ENCODE measurements at places on chromosomes 16 and 17.
A peak's percentile ranks its signal among the peaks of the same experiment; 100 is the strongest.

DNA sequence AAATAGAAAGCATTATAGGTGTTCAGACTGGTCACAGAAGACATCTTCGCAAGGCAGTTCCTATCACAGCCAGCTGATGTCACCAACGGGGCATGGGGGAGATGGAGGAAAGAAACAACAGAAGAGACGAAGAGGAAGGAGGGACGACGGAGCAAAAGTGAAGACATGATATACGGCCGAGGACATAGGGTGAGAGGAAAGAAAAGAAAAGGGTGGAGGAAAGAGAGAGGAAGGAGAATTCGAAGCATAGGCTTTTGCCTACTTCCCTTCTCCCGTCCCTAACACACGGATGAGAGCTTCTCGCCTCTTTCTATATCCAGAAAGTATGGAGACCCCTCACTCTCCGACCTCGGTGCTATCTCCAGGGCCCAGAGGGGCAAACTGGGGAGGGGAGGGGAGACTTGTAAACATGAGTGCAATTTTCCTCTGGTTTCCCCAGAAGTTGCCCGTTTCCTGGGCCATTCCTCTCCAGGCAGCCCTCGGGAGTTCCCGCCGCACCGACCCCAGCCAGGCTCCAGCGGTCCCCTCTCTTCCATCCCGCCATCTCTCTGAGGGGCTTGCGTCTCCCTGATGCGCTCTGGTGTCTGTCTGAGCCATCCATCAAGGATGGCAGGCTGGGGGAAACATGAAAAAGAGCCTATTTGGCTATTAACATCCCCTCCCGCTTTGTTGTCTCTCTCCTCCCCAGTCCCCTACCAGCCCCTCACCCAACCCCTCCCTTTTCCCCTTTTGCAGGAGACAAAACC, 26.0 kb downstream of the COPZ2 start:
- DNase-seq: peak; percentile 74

DNA sequence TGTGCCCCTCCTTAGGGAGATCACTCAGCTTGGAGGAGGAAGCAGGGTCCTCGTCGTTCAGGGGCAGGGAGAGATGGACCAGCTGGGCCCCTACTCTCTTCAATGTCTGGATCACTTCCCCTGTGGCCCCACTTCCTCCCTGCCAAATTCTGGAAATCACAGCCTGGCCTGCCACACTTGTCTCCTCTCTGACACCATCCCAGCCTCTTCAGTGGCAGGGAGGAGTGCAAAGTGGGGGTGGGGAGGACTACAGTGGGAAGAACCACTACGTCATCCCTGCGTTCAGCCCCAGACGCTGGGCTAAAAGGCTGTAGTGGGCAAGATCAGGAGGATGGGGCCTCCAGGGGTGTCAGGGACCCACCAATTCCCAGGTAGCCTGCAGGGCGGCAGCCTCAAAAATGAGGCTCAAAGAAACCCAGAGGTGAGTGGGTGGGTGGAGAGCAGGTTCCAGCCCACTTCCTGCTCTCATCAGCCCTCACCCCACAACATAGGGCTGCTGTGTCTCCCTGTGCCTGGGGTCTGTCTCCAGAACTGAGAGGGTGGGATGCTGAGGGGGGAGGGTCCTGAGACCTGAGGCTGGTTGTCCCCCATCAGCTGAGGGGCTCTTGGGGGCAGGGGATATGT, 25.0 kb upstream of the TAC4 start:
- DNase-seq: no peak

- no peak for DNase-seq
These were observed 46.8 kb downstream of the RNF112 start for GRCh38 chr17:19457830-19458271.

- DNase-seq: no peak
These were observed 19.5 kb upstream of the CPHXL start for GRCh38 chr16:75745823-75746222.

DNA sequence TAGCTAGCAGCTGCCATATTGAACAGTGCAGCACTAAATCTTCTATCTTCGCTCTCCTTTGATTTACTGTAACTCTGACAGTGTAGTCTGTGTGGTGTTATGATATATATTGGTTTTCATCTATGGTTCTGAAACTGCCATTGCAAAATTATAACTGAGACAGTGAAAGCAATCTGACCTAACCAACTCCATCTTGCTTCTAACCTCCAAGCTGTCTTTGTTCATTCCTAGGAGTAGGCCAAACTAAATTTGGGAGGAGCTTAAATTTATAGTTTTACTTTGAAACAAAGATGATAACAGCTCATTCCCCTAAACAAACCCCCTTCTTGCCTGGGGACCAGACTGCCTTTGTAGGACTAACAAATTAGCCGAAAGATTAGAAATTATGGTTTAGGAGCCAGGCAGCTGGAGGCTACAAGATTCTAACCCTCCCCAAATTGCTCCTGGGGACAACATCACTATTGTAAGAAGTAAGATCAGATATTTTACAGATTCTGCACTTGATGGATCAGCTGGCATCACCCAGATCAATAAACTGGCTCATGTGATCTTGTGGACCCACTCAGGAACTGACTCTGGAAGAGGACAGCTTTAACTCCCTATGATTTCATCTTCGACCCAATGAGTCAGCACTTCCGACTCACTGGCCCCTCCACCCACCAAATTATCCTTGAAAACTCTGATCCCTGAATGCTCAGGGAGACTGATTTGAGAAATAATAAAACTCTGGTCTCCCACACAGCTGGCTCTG, 47.0 kb upstream of the FBXO47 start:
- no peak for DNase-seq

DNA sequence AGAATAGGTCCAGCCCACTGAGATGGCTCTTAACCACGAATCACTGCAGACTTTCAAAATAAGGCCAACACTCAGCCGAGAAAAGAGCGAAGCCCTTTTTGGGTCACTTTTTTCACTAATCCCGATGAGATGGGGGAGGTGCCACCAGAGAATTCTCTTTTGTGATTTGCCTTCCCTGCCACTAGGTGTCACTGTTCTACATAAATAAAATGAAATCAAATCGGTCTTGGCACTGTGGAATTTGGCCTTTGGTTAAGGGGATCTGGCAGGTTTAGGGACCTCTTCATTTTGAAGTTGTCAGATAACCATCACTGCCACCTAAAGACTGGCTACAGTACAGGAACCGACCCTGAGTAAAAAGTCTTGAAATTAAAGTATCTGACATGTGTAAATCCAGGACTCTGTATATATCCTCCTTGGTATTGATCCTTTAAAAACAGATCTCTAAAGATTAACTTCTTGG, 147.0 kb downstream of the HS3ST4 start:
- peak; percentile 44 for DNase-seq

DNA sequence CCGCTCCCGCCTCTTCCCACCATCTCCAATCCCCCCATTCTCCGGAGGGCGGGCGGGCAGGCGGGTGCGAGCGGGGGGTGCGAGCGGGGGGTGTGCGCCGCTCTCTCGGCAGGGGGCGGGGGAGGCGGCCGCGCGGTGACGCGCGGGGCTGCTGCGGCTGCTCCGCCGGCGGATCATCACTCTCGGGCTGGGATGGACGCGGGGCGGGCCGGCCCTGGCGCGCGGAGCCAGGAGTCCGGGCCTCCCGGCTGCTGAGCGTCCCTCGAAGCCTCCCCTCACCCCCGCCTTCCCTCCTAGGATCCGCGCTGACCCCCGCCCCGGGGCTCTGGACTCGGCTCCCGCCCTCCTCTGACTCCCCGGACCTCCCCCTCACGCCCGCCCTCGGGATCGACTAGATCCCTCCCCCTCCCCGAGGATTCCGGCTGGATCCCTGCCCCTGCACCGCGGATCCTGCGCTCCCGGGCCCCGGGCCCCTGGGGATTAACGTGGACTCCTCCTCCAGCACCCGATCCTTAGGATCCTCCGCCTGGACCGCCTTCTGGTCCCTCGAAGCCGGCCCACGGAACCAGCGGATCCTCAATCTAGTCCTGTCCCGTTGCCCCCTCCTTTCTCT, 946 bp upstream of the TMEM256 start:
- DNase-seq: no peak

- DNase-seq: no peak
These were observed 3.0 kb upstream of the CCL1 start for GRCh38 chr17:34366010-34366409.

GRCh38 chr17:17408236-17408794, 68.5 kb upstream of the MED9 start:
- DNase-seq: no peak

- DNase-seq: no peak
These were observed 6.0 kb upstream of the TXNDC11 start for GRCh38 chr16:11748404-11749254.

- DNase-seq: peak; percentile 86
These were observed 654 bp downstream of the LASP1 start for GRCh38 chr17:38870259-38871165.

- no peak for DNase-seq
These were observed 570.1 kb upstream of the SOX9 start for GRCh38 chr17:71550675-71551074.

DNA sequence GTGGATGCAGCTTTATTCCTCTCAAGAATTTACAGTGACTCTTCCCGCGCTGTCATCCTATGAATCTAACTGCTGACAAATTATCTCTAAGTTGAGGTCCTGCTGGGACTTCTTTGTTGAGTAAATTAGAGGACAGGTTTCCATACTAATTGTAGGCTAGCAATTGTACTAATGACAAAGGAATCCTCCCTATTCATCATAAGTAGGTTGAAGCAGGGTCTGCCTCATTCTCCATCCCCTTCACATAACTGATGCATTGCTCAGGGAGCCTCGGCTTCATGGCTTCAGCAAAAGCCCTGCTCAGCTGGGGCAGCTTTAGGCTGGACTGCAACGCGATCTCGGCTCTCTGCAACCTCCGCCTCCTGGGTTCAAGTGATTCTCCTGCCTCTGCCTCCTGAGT, 83.1 kb upstream of the IRX6 start:
- no peak for DNase-seq

- DNase-seq: no peak
These were observed 195.8 kb downstream of the KCNJ2 start for GRCh38 chr17:70365091-70365583.

Data from activated CD8-positive, alpha-beta T cell treated with anti-CD3 and anti-CD28 coated beads, Interleukin-2, amount 10 ng/mL, durations not matched to agents 7 days and 5 days (primary cell).